ENCODE measurements at places on chromosomes 6 and 20.

GRCh38 chr20:47217482-47218446 is 138.7 kb downstream of the ZMYND8 start:
- DNase-seq, result no peak

- DNase-seq, result no peak
Measured at GRCh38 chr6:5068153-5068751, 16.9 kb upstream of the PPP1R3G start.

DNA sequence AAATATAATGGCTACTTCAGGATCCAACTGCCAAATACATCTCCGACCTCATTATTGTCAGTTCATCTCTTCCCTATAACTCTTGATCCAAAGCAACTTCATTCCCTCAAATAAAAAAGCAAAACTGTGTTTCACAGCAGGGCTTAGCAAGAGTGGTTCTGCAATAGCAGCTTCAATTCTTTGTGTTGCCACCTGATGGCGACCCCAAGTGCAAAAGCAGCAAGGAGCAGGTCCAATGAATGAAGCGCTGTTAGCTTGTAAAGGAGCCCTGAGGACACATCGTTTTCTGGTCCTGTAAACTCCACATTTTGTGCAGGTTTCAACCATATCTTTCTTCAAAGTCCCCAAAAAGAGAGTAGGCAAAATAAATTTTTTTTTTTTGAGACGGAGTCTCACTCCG is 19.6 kb downstream of the RTN4IP1 start:
- no peak for DNase-seq

DNA sequence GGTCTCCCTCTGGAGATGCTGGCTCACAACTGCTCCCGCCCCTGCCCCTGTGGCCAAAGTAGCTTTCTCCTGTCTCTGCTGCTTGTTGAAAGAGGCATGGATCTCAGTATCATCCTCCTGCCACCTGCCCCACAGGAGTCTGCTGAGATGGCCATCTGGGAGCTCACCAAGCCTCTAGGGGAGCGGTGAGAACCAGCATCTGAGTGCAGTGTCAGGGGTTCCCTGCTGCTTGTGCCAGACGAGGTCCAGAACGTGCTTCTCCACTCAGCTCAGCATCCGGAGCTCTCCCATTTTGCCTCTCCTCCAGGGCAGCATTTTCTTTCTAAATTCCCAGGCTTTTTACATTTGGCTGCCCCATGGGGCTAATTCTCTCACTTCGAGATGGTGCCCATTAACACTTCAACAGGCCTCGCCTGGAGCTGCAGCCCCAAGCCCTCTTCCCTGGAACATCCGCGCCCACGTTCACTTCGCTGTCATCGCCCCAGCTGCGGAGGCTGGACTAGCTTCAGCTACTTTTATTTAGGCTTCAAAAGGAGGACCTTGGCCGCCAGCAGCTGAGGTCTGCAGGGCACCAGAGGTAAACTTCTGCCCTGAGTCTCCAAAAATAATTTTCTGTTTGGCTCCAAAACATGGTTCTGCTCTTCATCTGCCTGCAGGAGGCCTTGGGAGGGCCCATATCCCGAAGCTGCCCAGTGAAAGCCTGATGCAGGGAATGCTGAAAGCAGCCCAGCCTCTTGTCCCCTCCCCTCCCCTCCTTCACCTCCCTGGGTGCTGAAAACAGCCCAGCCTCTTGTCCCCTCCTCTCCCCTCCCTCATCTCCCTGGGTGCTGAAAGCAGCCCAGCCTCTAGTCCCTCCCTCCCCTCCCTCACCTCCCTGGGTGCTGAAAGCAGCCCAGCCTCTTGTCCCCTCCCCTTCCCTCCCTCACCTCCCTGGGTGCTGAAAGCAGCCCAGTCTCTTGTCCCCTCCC is 25.2 kb upstream of the MLN start:
- DNase-seq, result no peak

DNA sequence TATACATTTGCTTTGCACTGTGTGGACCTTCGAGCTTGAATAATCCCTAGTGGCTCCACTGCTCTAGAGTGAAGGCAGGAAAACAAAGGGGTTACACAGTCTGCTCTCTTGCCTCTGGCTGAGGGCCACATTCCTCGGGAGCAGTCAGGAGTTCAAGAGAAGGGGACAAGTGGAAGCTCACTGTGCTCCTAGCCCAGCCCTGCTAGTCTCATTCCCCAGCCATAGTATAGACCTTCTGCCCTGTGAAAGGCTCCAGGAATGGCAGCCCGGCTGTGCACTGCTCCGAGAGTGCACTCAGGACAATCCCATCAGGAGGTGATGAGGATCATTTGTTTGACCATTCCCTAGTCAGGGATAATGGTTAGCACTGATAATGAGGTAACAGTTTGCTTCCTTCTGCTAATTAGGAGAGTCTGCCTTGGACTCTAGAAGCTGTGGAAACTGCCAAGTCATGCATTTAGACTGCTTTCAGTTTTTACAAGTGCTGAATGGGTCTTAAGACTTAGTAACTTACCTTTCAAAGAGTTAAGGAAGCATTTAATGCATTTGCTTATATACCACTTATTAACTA is 8.5 kb downstream of the IYD start:
- DNase-seq, result no peak

- no peak for DNase-seq
Measured at GRCh38 chr6:53735896-53736295, 58.9 kb upstream of the LRRC1 start.

DNA sequence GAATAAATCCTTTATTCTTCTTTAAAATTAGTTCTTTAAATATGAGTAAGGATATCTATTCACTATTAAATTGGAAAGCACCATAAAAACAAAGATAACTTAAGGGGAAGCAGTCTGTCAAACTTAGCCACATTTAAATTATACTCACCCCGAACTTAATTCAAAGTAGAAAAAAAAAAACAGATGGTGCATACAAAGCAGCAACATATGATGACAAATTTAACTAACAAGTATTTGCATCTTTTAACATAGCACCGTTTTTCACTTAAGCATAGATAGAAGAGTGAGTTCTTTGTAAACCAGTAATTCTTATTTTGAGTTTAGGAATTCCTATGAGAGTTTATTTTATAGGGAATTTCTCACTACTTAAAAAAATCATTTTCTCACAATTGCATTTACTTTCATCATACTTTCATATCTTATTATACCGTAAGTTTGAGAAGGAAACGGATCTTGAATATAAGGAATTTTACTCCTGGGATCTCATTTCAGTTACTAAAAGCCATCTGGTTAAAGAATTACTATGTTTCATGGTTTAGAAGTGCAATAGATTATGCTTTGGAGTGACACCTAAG is 828.2 kb upstream of the MAP3K7 start:
- no peak for DNase-seq

DNA sequence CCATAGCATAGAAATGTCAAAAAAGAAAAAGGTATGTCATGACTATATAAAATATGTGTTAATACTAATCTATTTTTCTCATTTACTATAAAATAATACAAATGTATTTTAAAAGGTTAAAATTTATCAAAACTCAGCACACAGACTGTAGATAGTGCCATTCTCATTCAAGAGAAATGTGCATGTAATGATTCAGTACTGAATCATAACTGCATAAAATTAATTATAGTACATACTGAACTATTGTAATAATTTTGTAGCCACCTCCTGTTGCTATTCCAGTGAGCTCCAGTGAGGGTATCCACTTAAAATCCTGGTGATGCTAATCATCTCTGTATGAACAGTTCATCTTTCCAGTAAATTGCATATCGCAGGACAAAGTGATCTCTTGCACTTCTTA is 82.8 kb downstream of the HMGCLL1 start:
- DNase-seq, result no peak

GRCh38 chr6:4446982-4447381 is 311.6 kb upstream of the ECI2 start:
- no peak for DNase-seq

All from stimulated activated CD8-positive, alpha-beta memory T cell treated with anti-CD3 and anti-CD28 coated beads, Interleukin-12 subunit alpha, Interleukin-12 subunit beta, amount 100 ng/mL, for 4 hours (primary cell).